Activated naive CD4-positive, alpha-beta T cell (primary cell): ENCODE measurements at places on chromosomes 7 and 10.

DNA sequence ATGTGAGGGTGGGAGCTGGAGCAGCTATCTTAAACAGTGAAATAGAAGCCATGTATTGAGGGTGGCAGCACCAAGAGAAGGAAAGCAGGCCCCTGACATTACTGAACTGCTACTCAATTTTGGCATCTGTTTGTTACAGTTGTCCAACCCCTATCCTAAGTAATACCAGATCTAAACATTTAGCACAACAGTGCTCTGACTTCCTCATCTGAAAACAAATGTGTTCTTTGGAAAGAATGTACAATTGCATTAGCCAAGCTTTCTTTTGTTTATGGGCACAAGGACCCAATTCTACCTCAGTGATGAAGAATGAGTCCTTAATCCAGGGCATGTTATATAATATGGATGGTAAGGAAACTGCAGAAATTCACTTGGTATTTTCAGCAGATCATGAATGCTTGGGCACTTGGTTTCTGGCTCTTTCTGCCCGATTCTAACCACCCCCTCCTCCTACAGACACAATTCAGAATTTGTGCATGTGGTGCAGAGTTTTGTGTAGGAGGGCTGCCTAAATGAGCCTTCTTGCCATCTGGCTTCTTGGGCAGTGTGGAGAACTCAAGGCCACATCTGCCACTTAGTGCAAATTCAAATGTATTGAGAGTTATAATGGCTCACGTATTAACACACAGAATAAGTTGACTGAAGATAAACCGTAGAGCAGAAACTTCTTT lies 36.9 kb upstream of the KMT2E start:
- DNase-seq = no peak

DNA sequence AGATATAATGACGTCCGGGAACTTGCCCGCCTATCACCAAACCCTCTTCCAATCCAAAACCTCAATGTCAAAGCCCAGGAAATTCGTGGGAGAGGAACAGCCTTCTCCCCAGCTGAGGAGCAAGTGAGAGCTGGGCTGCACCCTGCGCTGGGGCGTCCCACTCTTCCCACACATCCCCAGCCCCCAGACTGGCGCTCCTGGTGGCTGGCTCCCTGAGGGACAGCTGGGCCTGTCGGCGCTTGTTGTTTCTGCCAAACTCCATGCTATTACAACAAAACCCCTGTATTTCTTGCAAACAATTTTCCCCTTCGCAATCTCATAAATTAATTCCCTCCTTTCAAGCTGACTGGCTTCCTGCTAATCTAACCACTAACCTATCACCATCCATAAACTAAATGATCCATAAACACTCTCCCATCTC lies 53.0 kb downstream of the GRID1 start:
- no peak for DNase-seq

DNA sequence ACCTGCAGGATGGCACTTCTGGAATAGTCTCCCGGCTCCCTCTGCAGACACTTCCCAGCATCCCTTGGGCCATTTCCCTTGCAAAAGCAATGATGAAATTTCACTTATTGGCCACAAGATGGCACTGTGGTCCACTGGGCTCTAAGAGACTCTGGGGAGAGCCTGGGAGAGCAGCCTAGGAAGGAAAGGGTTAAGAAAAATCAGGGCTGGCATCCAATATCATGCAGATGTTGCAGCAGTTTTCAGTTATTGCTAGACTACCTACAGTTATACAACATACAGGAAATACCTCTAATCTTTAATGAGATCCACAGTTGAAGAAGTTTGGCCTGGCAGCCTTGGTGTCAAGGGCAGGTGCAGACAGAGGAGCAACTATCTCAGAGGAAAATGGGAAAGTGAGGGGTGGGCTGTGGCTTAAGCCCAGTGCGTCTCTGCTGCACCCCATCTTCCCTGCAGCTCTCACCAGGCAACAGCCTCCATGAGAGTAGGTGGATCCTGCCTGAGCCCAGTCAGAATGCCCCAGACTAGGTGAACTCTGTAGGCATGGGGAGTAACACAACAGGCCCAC lies 100.2 kb upstream of the PRSS58 start:
- DNase-seq = no peak

DNA sequence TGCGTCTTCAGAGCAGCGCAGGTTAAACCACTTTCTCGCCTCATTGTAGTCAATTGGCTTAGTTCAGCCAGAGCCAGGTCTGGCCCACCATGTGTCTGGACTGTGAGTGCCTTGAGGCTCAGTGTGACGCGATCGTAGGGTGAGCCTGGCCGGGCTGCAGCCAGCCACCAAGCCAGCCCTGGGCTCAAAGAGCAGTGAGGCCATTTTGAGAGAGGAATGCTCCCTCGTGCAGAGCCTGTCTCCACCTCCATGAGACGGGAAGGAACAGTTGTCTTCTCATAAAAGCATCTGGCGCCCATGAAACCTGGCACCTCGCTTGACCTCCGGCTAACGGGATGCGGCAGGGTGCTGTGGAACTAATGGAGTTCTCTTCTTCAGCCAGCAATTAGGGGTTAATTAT lies 34.5 kb downstream of the LHPP start:
- DNase-seq = no peak

- no peak for DNase-seq
These were observed 56.8 kb downstream of the PARP12 start for GRCh38 chr7:140005754-140006503.

DNA sequence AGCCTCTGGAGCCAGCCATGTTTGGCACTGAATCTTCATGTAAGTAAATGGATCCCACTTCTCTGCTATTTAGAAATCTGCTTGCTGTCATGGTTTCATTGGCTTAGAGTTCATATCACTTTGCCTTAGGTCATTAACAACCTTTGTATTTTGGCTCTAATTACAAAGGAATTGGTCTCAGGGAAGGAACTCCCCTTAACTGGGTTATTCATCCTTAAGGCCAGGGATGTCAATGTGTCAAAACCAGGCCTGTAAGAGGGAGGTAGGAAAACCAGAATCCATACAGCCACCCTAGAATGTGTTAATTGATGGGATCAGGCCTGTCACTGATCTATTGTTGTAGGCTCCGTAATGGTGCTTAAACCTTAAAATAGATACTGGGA lies 67.3 kb downstream of the ST7 start:
- no peak for DNase-seq

- DNase-seq = no peak
These were observed 28.4 kb downstream of the CAMK1D start for GRCh38 chr10:12377658-12378290.

GRCh38 chr7:20131776-20132175 lies 85.4 kb downstream of the MACC1 start:
- no peak for DNase-seq

- DNase-seq = no peak
These were observed 16.0 kb downstream of the DIP2C start for GRCh38 chr10:673492-673891.
